Small intestine (tissue), 16 donors: ENCODE measurements at places on chromosomes 2 and 18. TPM values are rescaled to one million over a fixed set of nuclear protein-coding genes. Genes with fewer than 3 reads are reported as not detected.

Gene OTOS
- not detected for polyA plus RNA-seq

Gene SERPINB7
- not detected for polyA plus RNA-seq

Gene MEP1B
- 29.0 TPM for polyA plus RNA-seq

Gene RNF125
- 8.6 TPM for polyA plus RNA-seq

Gene POTEC
- not detected for polyA plus RNA-seq

Gene TXNL4A
- polyA plus RNA-seq, result 73.8 TPM

Gene NAPG
- 14.1 TPM for polyA plus RNA-seq

- peaks cover 2% of the 10 kb centered on the region for H3K4me1 ChIP-seq
- H3K27me3 ChIP-seq, result no peaks in the 10 kb centered on the region
- H3K4me3 ChIP-seq, result peak overlapping the region; percentile 93
- DNase-seq, result no peak
Measured at GRCh38 chr2:61887717-61888266, 664 bp downstream of the CCT4 start.

DNA sequence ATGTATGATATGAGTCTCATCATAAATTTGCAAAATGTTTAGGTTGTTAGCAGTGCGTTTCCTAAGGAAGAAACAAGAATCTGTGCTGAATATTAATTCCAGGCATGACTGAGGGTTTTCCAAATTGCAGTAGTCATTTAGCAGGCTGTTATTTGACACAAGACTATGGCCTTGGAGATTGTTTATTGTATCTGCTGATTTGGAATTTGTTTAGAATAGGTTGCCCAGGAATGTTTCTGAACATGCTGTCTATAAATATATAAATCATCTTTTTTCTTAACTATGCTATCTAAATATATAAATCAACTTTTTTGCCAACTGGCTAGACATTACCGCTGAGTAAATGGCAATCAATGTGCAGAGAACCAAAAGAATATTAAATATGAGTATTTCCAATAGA, 90.9 kb downstream of the DOK6 start:
- no peak overlapping the region for H3K27ac ChIP-seq
- H3K4me3 ChIP-seq, result no peak overlapping the region
- no peak for DNase-seq
- no peaks in the 10 kb centered on the region for H3K36me3 ChIP-seq
- no peaks in the 10 kb centered on the region for H3K4me1 ChIP-seq

DNA sequence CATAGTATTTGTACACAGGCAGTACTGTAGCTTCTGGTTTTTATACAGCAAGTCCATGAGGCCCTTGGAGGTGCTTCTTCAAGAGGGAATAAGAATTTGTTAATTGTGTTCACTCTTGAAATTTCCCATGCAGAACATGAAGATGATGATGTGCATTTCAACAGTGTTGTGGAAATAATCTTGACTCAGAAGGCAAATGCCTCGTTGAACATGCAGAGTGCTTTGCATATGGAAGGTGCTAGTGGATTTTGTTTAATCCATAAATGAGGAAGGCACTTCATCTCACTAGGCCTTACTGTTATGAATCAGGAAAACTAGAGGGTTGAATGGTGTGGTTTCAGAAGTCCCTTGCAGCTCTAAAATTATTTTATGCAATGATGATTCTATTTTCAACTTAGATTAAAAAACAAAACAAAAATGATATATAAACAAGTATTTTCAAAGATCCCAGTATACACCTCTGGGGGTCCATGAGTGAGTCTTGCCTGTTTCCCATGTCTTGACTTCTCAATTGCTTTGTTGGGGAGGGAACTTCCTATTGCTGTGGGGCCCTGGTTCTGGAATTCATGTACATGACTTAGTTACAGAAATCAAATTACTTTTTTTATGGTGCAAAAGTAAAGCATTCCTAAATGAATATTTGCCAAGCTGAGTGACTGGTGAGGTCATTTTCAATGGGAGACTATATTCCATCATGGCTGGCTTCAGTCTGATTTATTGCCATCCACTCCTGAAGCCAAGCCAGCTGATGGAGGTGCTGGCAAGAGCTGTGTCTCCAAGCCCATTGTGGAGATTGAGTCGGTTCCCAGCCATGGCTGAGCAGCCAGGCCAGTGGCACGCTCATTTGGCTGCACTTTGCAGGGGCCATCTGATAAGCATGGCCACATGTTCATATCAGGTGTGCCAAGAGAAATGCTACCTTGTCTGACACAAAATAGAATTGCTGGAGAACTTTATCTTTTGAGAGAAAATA, 56.5 kb downstream of the MGAT5 start:
- no peak overlapping the region for H3K4me3 ChIP-seq
- H3K27me3 ChIP-seq, result no peaks in the 10 kb centered on the region
- no peak overlapping the region for H3K27ac ChIP-seq
- DNase-seq, result no peak

GRCh38 chr2:60312618-60313017, 240.8 kb downstream of the BCL11A start:
- H3K27me3 ChIP-seq, result no peaks in the 10 kb centered on the region
- H3K36me3 ChIP-seq, result no peaks in the 10 kb centered on the region
- DNase-seq, result no peak
- peaks cover 3% of the 10 kb centered on the region for H3K4me1 ChIP-seq

DNA sequence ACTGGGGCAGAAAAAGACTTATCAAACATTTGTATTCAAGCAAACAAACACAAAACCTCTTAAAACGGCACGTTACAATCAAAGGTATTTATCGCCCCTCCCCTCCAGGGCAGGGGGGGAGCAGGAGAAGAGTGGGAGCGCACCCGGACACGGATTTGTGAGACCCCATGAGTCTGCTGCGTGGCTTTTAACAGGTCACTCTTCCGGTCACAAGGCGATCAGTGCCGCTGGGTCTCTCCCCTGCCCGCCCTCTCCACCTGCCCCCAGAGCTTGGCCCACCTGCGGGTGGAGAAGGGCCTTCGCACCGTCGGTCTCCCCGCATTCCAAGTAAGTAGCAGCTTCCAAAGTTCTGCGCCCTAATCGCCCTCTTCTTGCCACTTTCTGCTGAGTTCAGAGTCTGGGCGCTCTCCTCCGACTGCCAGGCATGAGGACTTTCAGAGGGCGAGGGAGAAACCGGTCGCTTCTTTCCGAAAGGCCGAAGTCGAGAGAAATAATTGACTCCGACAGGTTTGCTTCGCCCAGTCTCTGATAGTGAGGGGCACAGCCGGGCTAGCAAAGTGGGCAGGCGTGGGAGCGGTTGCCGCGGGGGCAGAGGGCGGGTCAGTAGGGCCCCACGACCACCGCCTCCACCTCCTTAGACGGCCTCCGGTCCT, 800 bp downstream of the RPRM start:
- peaks cover 3% of the 10 kb centered on the region for H3K4me1 ChIP-seq
- no peaks in the 10 kb centered on the region for H3K36me3 ChIP-seq
- no peak overlapping the region for H3K4me3 ChIP-seq
- DNase-seq, result peak; percentile 15
- no peak overlapping the region for H3K27ac ChIP-seq

DNA sequence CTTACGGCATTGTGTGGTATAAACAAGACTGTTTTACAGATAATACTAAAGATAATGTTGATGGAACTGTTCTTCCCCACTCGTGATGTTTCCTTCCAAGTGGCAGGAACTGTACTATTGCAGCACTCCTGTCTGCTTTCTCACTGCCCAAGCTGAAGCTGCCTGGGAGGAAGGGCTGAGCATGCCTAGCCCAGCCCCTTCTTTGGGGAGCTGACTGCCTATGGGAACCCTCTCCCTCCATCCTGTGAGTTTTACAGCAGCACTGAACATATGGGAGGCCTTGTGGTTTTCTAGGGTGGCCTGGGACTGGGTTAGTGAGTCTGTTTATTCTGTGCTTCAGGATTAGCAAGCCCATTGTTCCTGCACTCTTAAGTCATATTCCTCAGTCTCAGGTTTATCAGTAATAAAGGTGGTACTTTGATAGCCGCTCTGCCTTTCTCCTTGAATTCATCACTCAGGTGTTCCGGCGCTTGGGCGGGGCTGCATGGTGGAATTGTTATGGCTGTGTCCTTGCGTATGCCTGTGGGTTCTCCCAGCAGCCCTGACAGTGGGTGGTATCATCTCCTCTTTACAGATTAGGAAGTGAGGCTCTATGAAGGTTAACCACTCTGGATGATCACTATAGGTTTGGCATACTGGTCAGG, 379.7 kb downstream of the PTPRM start:
- peak overlapping the region; percentile 50 for H3K27ac ChIP-seq
- peak; percentile 72 for DNase-seq
- H3K27me3 ChIP-seq, result no peaks in the 10 kb centered on the region
- H3K36me3 ChIP-seq, result no peaks in the 10 kb centered on the region
- H3K4me3 ChIP-seq, result peak overlapping the region; percentile 37
- peaks cover 2% of the 10 kb centered on the region for H3K4me1 ChIP-seq

GRCh38 chr2:150909613-150910012, 352.1 kb downstream of the RBM43 start:
- H3K36me3 ChIP-seq, result no peaks in the 10 kb centered on the region
- no peaks in the 10 kb centered on the region for H3K4me1 ChIP-seq
- no peak overlapping the region for H3K27ac ChIP-seq
- no peak overlapping the region for H3K4me3 ChIP-seq
- no peak for DNase-seq
- no peaks in the 10 kb centered on the region for H3K27me3 ChIP-seq

- H3K27me3 ChIP-seq, result no peaks in the 10 kb centered on the region
- H3K27ac ChIP-seq, result no peak overlapping the region
- no peak overlapping the region for H3K4me3 ChIP-seq
Measured at GRCh38 chr2:68997401-68997800, 15.6 kb upstream of the ANTXR1 start.

- no peak overlapping the region for H3K27ac ChIP-seq
- H3K4me3 ChIP-seq, result no peak overlapping the region
- no peaks in the 10 kb centered on the region for H3K36me3 ChIP-seq
Measured at GRCh38 chr2:120053891-120054290, 41.0 kb downstream of the EPB41L5 start.

DNA sequence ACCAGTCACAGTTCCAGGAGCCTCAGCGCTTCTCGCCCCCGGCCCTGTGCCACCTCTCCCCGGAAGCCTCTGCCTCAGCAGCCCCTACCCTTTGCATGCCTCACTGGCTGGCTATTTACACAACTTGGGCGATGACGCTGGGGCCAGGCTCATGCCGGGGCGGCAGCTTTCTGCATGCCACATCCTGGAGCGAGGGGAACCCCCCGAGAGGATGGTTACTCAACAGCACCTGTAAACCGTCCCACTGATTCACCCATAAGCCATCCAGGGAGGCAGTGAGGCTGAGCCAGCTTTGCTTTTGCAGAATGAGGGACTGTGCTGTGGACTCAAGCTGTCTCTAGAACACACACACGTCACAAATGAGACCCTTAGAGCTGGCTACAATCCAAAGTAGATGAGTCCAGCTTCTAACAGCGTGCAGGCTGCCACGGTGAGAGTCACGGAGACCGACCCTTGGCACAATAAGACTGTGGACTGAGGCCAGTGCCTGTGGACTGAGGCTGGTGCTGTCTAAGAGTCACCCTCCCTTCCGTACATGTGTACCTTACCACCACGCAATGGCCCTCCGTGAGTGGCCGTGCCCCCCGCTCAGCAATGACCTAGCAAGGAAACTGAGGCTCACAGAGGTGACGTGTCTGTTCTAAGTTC, 45.6 kb upstream of the ODC1 start:
- peaks cover 11% of the 10 kb centered on the region for H3K27me3 ChIP-seq
- no peak overlapping the region for H3K4me3 ChIP-seq
- H3K4me1 ChIP-seq, result no peaks in the 10 kb centered on the region
- DNase-seq, result peak; percentile 59

GRCh38 chr2:222535477-222535876, 111.1 kb downstream of the SGPP2 start:
- peaks cover 2% of the 10 kb centered on the region for H3K27me3 ChIP-seq
- no peak for DNase-seq
- no peak overlapping the region for H3K4me3 ChIP-seq
- no peak overlapping the region for H3K27ac ChIP-seq

GRCh38 chr2:219495531-219496122, 3.1 kb upstream of the GMPPA start:
- no peaks in the 10 kb centered on the region for H3K27me3 ChIP-seq
- peaks cover 4% of the 10 kb centered on the region for H3K4me1 ChIP-seq
- H3K36me3 ChIP-seq, result no peaks in the 10 kb centered on the region
- DNase-seq, result peak; percentile 53
- no peak overlapping the region for H3K27ac ChIP-seq

DNA sequence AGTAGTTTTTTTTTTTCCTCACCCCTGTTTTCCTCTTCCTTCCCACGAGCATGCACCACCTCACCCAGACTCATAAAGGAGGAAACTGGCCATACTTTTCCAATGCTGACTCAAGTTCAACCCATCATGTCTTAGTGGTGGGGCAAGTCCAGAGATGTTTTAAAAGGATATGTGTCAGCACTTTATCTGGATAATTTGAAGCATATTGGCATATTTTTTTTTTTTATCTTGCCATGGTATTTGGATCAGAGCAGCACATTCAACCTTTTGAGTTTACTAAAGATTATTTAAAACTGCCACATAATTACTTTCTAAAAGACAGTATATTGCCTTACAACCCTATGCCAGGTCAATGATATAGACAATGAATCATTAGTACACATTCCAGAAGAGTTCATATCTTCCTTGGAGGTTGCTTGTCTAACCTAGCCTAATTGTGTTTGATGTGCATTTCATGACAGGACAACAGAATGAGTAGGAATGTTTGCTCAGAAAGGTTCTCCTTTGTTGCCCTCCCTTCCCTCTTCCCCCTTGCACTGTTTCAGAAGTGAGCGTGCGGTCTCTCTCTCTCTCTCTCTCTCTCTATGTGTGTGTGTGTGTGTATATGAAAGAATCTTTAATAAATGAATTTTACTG, 950.7 kb upstream of the FAM98A start:
- H3K36me3 ChIP-seq, result no peaks in the 10 kb centered on the region
- no peaks in the 10 kb centered on the region for H3K27me3 ChIP-seq
- DNase-seq, result no peak
- H3K4me3 ChIP-seq, result no peak overlapping the region
- H3K27ac ChIP-seq, result no peak overlapping the region

DNA sequence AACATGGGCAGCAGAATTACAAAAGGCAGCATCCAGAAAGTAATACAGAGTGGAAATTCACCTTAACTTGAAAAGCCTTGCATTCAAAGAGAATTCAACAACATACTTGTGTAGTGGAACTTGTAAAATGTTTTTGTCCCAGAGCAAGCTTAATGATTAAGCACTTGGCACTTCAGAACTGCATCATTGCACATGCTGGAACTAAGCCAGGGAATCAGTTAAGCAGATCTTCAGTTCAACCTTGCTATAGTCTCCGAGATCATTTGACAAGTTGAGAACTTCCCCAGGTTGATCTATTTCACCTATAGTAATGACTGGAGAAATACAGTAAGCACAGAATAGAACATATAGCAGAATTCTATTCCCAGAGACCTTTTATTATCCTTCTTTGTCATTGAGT, 1337.2 kb upstream of the NXPH2 start:
- no peak for DNase-seq
- H3K27me3 ChIP-seq, result no peaks in the 10 kb centered on the region
- no peak overlapping the region for H3K27ac ChIP-seq
- H3K36me3 ChIP-seq, result no peaks in the 10 kb centered on the region
- no peaks in the 10 kb centered on the region for H3K4me1 ChIP-seq

DNA sequence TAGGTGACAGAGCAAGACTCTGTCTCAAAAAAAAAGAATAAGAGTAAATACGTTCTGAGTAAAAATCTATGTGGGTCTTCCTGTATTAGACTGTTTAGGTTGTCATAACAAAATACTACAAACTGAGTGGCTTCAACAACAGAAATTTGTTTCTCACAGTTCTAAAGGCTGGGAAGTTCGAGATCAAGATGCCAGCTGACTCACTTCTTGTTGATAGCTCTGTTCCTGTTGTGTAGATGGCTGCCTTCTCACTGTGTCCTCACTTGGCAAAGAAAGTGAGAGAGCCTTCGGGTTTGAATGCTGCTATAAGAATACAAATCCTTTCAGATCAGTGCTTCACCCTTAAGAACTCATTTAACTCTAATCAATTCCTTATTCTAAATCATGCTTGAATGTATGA, 430.0 kb upstream of the VWC2L start:
- H3K27ac ChIP-seq, result no peak overlapping the region
- DNase-seq, result no peak
- no peaks in the 10 kb centered on the region for H3K27me3 ChIP-seq
- H3K4me3 ChIP-seq, result no peak overlapping the region
- H3K4me1 ChIP-seq, result no peaks in the 10 kb centered on the region
